Suppressor macrophage (primary cell): ENCODE measurements at places on chromosomes 4 and X.

DNA sequence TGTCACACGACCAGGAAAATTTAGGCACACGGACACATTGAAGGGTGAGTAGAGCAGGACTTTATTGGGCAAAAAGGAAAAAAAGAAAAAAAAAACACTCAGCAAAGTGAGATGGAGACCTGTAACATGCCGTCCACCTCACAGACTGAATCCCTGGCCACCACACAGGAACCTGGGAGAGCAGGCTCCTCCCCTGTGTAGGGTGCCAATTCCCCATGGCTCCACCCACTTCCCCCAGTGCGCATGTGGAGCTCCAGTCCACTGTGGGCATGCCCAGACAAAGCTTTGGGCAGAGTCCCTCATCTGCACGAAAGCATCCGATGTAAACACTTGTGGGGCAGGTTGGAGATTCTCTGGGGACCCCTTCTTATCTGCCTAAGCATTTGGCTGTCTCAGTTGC, 23.6 kb upstream of the CBR4 start:
- peak; percentile 13 for DNase-seq

DNA sequence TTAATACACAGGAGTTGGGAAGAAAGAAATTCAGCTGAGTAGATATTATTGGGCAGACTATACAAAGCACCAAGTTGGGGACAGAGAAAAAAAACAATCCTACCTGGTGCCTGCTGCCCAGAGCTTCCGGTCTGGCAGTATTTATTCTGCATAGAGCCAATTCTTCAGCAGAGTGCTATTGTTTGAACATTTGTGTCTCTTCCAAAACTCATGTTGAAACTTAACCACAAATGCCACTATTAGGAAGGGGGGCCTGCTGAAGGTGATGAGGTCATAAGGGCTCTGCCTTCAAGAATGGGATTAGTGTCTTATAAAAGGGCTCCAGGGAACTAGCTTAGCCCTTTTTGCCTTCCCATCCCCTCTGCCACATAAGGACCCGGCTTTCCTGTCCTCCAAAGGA, 136.2 kb downstream of the EVC2 start:
- DNase-seq: no peak

GRCh38 chrX:111917591-111917990, 41.6 kb downstream of the TRPC5OS start:
- DNase-seq: no peak

GRCh38 chrX:15496824-15497223, 3.7 kb upstream of the PIR start:
- no peak for DNase-seq

- DNase-seq: no peak
Observed at GRCh38 chr4:147396105-147396504, 84.8 kb upstream of the EDNRA start.

DNA sequence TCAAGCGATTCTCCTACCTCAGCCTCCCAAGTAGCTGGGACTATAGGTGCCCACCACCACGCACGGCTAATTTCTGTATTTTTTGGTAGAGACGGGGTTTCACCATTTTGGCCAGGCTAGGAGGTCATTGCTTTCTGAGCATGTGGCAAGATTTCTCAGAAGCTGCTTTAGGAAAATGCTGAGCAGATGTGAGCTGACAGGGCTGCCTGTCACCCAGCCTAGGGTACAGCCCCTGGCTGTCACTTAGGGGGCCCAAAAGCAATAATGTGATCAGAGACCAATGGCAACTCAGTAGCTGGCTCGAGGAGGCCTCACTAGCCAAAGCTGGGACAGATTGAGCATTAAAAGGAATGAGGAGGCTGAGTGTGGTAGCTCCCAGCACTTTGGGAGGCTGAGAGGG, 64.8 kb downstream of the TNIP2 start:
- no peak for DNase-seq

DNA sequence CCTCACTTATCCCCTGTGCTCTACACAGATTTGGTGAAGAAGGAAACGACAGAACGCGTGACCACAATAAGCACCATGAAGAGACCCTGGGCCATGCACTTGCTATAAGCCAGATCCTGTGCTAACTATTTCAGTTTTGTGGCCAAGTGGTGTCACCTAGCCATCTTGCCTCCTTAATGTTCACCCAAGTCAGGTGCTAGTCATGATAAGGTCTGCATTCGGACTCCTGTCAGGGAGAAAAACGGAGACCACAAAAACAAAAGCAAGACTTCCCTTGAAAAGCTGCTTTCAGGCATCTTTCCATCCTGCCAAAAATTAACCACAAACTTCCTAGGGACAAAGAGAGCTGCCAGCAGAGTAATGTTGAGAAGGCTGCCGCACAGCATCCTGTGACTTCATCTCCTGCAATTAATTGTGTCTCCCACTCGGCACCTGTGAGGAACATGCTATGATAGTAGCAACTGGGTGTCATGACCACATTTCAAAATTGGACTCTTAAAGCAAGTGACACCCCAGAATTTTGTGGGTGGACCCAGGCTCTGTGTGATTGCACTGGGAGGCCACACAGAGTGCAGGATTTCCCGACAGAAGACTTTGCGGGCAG, 8.8 kb upstream of the IDS start:
- DNase-seq: no peak

- DNase-seq: peak; percentile 95
Observed at GRCh38 chr4:102759831-102760644, 730 bp downstream of the MANBA start.

DNA sequence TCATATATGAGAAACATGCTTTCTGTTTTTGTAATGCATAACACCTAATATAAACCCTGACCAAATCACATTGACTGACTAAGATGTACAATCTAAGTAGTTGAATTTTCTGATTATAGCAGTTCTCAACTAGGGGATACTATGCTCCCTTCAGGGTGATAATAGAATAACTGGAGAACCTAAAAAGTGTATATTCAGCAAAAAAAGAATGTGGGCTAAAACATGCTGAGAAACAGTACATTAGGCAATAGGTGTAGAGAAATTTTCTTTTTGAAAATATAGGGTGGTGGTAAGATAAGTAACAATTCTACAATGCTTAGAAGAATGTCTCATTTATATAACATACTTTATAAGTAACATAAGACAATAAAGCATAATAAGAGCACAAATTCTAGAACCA, 239.6 kb downstream of the SPOCK3 start:
- no peak for DNase-seq

DNA sequence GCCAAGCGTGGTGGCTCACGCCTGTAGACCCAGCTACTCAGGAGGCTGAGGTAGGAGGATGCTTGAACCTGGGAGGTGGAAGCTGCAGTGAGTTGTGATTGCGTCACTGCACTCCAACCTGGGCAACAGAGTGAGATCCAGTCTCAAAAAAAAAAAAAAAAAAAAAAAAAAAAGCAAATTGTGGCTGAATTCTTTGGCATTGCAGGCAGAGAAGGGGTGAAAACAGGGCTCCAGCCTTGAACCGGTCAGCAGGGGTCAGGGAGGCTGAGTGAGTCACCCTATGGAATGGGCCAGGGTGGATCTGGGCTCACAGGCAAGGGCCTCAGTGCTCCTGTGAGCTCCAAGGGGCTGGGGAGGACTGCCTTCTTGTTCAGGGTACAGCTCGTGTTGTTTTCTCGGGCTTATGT, 13.2 kb upstream of the FAM3A start:
- DNase-seq: no peak

- DNase-seq: no peak
Observed at GRCh38 chr4:157270108-157270507, 49.6 kb downstream of the GRIA2 start.

DNA sequence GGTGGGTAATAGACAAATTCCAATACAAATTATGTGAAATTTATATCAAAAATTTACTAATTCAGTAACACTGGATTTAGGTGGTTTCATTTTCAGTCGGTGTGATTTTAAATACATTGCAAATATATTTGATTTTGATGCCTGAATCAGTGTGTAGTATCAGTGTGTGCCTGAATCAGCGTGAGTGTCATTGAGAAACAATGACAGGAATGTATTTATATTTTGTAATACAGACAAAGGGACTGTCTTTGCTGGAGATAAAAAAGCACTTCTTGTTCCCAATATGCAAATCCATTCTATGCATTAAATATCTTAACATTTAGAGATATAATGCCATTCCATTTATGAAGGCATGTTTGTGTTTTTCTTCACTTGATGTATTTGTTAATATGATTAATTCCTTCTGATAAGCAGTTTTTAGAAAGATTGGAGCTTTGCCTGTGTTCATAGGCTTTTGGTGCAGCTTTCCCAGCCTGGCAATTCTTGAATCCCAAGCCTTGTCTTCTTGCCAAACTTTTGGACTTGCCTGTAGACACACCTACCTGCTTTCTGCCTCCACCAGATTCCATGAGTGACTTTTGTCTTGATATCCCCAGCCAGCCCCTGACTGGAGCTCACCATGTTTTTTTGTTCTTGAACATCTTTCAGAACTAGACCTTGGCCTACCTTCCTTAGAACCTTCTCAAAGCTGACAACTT, 243.8 kb downstream of the ADGRL3 start:
- no peak for DNase-seq

DNA sequence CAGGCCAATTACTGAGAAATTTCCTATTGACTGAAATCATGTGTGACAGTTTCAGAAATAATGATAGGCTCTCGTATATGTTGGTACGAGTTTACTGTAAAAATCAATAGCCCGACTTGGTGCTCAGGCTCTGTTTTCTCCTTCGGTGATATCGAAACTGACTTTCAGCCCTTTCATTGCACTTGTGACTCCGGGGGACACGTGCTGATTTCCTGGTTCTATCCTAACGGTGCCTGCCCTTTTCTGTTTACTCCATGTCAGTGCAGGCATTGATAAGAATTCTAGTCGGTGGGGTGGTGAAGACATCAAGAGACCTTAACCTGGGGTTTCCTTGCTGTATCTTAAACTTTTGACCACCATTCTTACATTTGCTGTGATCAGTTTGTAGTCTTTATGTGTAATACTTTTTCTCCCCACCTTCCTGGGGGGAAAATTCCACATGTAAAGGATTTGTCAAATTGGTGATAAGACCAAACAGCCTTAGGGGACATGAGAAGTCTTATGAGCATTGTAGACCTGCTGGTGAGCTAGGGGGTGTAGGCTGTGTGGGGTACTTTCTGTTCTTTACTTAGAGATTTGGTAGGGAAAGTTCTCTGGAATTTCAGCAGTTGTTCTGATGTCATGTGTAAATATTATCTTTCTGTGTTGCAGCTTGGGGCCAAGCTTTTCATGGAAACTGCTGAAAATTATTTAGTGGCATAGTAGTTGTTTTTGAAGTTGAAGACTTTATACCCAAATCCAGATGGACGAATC, 52.7 kb downstream of the TMEM131L start:
- DNase-seq: no peak

GRCh38 chr4:112138538-112138937, 6.7 kb upstream of the FAM241A start:
- no peak for DNase-seq

DNA sequence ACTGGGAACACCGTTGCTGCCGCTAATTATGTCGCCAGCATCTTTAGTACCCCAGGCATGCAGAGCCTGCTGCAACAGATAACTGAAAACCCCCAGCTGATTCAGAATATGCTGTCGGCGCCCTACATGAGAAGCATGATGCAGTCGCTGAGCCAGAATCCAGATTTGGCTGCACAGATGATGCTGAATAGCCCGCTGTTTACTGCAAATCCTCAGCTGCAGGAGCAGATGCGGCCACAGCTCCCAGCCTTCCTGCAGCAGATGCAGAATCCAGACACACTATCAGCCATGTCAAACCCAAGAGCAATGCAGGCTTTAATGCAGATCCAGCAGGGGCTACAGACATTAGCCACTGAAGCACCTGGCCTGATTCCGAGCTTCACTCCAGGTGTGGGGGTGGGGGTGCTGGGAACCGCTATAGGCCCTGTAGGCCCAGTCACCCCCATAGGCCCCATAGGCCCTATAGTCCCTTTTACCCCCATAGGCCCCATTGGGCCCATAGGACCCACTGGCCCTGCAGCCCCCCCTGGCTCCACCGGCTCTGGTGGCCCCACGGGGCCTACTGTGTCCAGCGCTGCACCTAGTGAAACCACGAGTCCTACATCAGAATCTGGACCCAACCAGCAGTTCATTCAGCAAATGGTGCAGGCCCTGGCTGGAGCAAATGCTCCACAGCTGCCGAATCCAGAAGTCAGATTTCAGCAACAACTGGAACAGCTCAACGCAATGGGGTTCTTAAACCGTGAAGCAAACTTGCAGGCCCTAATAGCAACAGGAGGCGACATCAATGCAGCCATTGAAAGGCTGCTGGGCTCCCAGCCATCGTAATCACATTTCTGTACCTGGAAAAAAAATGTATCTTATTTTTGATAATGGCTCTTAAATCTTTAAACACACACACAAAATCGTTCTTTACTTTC, 1.8 kb downstream of the UBQLN2 start:
- peak; percentile 2 for DNase-seq

GRCh38 chr4:67918428-67918827, 34.6 kb upstream of the TMPRSS11D start:
- DNase-seq: no peak

DNA sequence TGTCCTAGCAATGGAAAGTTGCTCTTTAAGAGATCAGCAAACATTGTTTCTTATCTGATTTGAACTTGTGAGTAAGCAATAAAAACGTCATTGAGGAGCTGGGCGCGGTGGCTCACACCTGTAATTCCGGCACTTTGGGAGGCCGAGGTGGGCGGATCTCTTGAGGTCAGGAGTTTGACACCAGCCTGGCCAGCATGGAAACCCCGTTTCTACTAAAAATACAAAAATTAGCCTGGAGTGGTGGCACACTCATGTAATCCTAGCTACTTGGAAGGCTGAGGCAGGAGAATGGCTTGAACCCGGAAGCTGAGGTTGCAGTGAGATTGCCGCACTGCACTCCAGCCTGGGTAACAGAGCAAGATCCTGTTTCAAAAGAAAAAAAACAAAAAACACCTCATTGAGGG, 11.2 kb upstream of the PLAC8 start:
- DNase-seq: peak; percentile 59

DNA sequence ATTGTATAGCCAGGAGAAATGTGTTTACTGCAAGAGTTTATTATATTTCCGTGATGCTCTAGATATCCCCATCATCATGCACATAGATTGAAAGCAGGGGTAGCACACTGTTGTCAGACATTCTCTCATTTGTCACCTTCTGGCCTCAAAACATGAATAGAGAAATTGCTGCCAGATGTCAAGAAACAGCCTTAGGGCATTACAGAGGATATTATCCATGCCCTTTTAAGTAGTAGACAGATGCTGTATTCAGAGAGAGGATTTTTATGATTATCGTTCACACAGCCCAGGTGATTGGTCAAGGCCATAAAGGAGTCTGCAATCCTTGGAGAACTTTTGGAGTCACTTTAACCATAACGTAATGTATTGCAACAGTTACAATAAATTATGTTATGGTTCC, 1961.5 kb upstream of the TENM3 start:
- DNase-seq: no peak

- no peak for DNase-seq
Observed at GRCh38 chr4:71303287-71303686, 35.5 kb upstream of the SLC4A4 start.

- no peak for DNase-seq
Observed at GRCh38 chr4:4203688-4204400, 22.9 kb downstream of the OTOP1 start.
